Heart left ventricle (tissue), 16 donors: ENCODE measurements at places on chromosomes 4 and X.

DNA sequence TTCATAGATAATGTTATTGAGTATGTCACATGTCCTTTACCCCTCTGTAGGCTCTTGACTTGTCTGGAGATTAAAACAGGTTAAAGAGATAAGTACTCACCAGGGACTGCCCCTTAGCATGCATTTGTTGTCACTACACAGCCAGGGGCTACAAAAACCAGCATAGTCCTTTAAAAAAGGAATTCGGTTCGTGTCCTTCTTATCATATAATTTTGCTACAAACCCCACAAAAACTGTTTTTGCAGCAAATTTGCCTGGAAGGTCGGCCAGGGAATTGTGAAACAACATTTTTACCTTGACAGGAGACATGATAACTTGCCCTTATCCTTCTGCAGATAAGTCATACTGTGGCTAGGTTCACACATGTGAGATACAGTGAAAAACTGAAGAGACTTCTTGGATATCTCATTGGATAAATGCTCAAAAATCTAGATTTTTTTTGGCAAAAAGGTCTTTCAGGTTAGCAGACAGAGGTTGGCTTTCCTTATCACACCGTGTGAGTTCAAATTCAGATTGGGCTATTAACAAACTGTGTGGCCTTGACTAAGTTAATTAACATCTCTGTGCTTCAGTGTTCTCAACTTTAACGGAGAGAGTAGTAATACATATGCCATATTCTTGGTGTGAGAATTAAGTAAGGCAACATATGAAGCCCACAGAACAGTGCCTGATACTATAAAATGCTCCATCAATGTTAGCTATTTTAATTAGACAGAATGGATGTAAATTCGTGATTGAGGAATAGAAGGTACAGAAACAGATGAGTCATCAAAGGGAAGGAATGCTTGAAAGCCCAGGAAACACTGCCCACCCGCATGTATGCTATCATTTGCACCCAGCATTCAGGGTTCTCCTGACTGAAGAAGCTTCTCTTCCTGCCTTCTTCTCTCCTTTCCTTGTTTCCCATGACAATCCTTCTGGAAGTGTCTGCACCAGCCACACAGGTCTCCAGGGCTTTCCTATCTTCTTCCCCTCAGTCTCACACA lies 30.0 kb downstream of the FAM9C start:
- DNase-seq, result no peak

- no peak for DNase-seq
Observed at GRCh38 chrX:40778861-40779575, 43.7 kb upstream of the MED14 start.

GRCh38 chr4:57100979-57101651 lies 9.1 kb downstream of the IGFBP7 start:
- no peak for DNase-seq

- no peak for DNase-seq
Observed at GRCh38 chr4:128846063-128846462, 36.6 kb downstream of the JADE1 start.

DNA sequence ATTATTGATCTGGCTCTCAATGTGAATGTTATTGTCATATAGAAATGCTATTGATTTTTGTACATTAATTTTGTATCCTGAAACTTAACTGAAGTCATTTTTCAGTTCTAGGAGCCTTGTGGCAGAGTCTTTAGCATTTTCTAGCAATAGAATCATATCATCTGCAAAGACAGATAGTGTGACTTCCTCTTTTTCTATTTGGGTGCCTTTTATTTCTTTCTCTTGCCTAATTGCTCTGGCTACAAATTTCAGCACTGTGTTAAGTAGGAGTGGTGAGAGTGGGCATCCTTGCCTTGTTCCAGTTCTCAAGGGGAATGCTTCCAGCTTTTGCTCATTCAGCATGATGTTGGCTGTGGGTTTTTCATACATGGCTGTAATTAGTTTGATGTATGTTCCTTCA lies 102.7 kb downstream of the SH3BGRL start:
- no peak for DNase-seq

DNA sequence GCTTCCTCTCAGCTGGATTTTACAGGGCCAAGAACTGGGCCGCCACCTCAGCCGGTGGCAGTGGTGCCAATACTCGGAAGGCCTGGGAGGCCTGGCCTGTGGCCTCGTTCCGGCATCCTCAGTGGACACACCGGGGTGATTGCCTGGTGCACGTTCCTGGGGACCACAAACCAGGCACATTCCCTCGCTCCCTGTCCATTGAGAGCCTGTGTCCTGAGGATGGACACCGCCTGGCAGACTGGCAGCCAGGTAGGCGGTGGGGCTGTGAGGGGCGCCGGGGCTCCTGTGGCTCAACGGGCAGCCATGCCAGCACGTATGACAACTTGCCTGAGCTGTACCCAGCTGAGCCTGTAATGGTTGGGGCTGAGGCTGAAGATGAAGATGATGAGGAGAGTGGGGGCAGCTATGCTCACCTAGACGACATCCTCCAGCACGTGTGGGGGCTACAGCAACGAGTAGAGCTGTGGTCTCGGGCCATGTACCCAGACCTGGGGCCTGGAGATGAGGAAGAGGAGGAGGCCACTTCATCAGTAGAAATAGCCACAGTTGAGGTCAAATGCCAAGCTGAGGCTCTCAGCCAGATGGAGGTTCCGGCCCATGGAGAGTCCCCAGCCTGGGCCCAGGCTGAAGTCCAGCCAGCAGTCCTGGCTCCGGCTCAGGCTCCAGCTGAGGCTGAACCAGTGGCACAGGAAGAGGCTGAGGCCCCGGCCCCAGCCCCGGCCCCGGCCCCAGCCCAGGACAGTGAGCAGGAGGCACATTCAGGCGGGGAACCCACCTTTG lies 70.4 kb downstream of the STARD8 start:
- DNase-seq, result no peak

DNA sequence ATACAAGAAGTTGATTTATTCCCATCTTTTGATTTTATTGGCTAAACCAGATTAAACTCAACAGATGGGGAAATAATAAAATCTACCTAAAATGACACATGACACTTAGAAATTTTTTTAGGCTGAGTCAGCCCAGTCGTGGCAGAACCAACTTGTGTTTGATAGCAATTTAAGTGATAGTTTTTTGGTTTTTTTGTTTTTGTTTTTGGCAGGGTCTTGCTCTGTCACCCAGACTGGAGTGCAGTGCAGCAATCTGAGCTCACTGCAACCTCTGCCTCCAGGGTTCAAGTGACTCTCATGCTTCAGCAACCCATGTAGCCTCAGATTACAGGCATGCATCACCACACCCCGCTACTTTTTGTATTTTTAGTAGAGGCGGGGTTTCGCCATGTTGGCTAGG lies 370.3 kb upstream of the NOCT start:
- DNase-seq, result no peak

GRCh38 chr4:39032218-39033085 lies at the start of gene TMEM156:
Gene TMEM156 (minus strand): TSS chr4:39032409. CDS start chr4:39032313, 96 bp downstream.
- no peak for DNase-seq

- DNase-seq, result no peak
Observed at GRCh38 chr4:15010038-15010585, 7.8 kb downstream of the CPEB2 start.

DNA sequence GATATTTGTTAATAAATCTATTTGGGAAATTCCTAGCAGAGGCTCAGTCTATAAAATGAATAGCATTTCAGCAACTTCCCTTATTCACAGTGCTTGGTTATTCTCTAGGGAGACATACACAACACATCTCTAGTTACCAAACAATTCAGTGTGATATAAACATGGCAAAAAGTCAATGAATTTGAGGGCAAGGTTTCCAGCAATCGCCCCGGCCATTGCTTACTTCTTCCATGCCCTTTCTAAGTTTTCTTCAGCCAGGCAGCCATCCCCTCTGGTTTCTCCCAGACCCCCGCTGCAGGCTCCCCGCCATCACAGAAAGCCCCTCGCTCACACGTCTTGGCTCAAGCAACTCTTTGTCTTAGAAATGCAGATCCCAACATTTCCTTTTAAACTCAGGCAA lies 4.4 kb downstream of the TLR7 start:
- DNase-seq, result no peak

DNA sequence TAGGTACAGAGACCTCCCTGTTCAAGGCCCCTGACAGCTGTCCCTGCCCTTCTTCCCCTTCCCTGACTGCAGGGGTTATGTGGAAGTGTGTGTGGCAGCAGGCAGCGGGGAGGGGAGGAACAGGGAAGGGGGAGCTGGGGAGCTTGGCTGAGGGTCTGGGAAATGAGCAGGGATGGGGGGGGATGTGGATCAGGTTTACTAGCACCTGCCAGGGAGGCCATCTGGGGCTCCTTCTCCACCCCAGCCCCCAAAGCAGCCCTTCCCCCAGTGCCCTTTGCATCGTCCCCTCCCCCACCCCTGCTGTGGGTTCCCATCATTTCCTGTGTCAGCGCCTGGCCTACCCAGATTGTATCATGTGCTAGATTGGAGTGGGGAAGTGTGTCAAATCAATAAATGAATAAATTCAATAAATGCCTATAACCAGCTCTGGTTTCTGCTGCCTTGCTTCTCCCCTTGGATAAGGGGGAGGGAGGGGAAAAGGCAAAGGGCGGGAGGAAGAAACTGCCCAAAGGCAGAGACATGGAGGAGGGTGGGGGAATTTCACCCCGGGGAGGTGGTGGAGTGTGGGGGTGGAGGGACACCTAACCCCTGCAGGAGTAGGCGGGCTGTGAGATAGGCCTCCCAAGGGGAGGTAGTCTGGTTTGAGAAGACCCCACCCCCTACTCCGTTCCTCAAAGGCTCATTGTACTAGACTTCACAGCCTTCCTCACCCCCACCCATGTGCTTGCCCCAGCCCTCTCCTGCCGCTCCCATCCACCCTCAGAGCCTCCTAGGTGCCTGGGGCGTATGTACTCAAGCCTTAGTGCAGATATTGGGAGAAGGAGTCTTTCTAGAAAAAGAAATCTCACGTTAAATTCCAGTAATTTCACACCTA lies 3.2 kb downstream of the CXorf65 start:
- no peak for DNase-seq

GRCh38 chr4:62399242-62399641 lies 1199.1 kb downstream of the ADGRL3 start:
- DNase-seq, result no peak

DNA sequence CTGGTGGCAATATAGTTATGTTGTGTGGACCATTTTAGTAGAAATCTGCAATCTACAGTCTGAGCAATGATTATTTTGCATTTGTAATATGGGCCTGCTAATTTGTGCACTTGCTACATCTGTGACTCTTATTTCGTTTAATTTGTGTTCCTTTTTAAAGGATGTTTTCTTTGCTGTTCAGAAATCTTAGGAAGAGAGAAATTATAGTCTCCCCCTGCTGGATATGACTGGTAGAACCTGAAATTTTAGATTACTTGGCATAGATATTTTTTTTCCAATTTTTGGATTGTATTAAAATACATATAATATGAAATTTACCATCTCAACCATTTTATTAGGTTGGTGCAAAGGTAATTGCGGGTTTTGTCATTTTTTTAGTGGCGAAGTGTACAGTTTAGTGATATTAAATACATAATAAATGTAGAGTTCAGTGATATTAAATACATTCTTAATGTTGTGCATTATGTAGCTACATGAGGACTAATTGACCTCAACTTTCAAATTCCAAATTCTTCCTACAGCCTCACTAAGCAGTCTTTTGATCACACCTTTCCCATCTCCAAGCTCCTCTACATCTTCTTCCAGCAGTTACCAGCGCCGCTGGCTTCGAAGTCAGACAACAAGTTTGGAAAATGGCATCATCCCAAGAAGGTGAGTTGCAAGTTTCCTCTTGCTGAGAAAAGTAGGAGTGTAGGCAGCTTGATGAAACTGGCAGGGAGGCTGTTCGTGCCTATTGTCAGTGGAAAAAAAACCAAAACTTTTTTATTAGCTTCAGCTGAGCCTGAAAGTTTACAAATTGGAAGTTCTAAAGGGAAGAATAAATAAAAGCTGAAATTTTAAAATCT lies 82.2 kb downstream of the FNIP2 start:
- no peak for DNase-seq

- DNase-seq, result no peak
Observed at GRCh38 chr4:8649631-8650361, 57.2 kb downstream of the CPZ start.

GRCh38 chr4:9949573-9949972 lies 71.7 kb downstream of the SLC2A9 start:
- no peak for DNase-seq

- DNase-seq, result no peak
Observed at GRCh38 chr4:8779490-8779932, 92.1 kb downstream of the HMX1 start.

GRCh38 chr4:20676501-20677197 lies 23.6 kb upstream of the PACRGL start:
- DNase-seq, result no peak

DNA sequence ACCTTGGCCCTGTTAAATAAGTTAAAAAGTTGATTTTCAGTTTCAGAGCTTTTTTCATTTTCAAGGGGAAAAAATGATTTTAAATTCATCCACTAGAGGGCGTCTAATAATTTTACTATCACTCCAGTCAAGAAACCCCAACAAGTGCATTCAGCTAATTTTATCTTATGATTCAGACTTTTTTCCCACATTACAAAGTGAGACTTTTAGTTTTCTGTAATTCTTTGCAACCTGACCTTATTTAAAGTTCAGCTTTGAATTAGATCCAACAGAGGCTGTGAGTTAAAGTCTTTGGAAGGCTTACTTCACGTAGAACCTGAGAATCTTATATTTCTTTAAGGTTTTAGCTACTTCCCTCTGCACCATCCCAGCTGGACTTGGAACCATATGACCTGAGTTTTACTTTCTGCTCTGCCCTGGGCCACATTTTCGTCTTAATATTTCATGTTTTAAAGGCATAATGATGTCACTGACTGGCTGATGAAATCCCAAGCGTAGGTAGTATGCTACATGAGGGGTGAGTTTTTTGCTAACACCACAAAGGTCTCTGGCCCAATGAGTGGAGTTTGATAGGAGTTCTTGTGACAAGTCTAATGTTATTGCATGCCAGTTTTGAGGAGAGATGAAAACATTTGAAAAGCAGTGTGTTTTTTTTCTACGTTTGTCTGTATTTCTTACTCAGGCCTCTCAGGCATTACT lies 7.2 kb downstream of the GNRHR start:
- DNase-seq, result no peak

- DNase-seq, result no peak
Observed at GRCh38 chr4:20592013-20592412, 108.2 kb upstream of the PACRGL start.

GRCh38 chr4:150098214-150098613 lies 20.0 kb downstream of the DCLK2 start:
- DNase-seq, result no peak
